MCF 10A (cell line): ENCODE measurements at places on chromosomes 7 and 10. TPM values are rescaled to one million over a fixed set of nuclear protein-coding genes. Genes with fewer than 3 reads are reported as not detected.

Gene KCNIP2
- total RNA-seq: 2.1 and 2.6 TPM in 2 replicates

Gene CACUL1
- total RNA-seq: 45.9 and 51.0 TPM in 2 replicates

DNA sequence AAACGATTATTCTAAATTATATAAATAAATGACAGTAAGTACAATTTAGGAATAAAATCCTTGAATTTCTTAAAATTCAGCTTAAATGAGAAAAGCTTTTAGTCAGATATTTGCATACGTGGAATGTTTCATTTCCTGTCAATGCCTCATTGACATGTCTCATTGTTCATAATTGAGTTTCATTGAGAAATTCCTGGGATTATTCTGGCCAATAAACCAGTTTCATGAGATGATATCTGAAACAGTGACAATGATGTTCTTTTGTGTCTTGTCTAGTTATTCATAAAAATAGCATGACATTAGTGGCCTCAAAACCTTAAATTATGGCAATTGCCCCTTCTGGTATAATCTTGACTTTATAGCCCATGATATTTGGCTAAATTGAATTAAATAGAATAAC is 95.8 kb downstream of the DKK1 start:
- H3K4me3 ChIP-seq: no peak overlapping the region
- no peaks in the 10 kb centered on the region for H3K36me3 ChIP-seq
- H3K27me3 ChIP-seq: no peaks in the 10 kb centered on the region
- DNase-seq: no peak

- H3K4me3 ChIP-seq: peak overlapping the region; percentile 28
- peak; percentile 92 for DNase-seq
- peaks cover 37% of the 10 kb centered on the region for H3K36me3 ChIP-seq
- peaks cover 83% of the 10 kb centered on the region for H3K4me1 ChIP-seq
- H3K27ac ChIP-seq: peak overlapping the region; percentile 87
These were observed 43.4 kb downstream of the HIPK2 start for GRCh38 chr7:139734395-139734794.

GRCh38 chr10:24783504-24783903 is 59.8 kb upstream of the ARHGAP21 start:
- no peak overlapping the region for H3K4me3 ChIP-seq
- no peak overlapping the region for H3K27ac ChIP-seq
- no peak for DNase-seq
- H3K4me1 ChIP-seq: peaks cover 8% of the 10 kb centered on the region
- H3K36me3 ChIP-seq: no peaks in the 10 kb centered on the region

DNA sequence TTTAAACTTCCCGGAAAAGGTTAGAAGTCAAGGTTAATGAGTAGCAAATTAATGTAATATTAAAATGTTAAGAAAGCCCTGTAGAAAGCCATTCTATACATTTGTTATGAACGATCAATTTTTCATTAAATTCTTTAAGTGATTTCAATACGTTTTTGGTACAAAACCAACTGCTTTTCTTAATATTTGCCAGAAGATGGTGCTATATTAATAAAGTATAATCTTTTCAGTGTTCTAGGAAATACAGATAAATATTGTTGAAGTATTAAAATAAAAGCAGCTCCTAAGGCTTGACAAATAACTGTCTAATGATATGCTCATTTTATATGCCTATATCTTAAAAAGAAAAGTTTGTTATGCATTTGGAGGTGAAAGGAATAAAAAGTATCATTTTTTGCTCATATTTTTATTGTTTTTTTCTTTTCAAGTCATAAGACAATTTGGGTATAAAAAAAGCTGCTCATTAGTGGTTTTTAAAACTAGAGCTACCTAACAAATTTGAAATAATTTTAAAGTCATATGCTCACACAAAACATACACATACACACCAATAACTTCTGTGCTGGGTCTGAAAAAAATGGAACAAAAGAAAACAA is 130.3 kb upstream of the POT1 start:
- no peak for DNase-seq
- H3K4me1 ChIP-seq: peaks cover 12% of the 10 kb centered on the region
- no peak overlapping the region for H3K27ac ChIP-seq
- H3K27me3 ChIP-seq: no peaks in the 10 kb centered on the region
- H3K36me3 ChIP-seq: peaks cover 7% of the 10 kb centered on the region
- H3K4me3 ChIP-seq: no peak overlapping the region

GRCh38 chr10:1256432-1256725 is 200.2 kb downstream of the WDR37 start:
- peaks cover 20% of the 10 kb centered on the region for H3K27me3 ChIP-seq
- no peaks in the 10 kb centered on the region for H3K36me3 ChIP-seq
- H3K4me3 ChIP-seq: no peak overlapping the region
- H3K27ac ChIP-seq: no peak overlapping the region
- H3K4me1 ChIP-seq: no peaks in the 10 kb centered on the region
- no peak for DNase-seq

GRCh38 chr10:86064219-86064618 is 302.4 kb downstream of the GRID1 start:
- DNase-seq: no peak
- H3K4me1 ChIP-seq: no peaks in the 10 kb centered on the region
- no peaks in the 10 kb centered on the region for H3K27me3 ChIP-seq
- H3K27ac ChIP-seq: no peak overlapping the region
- H3K36me3 ChIP-seq: no peaks in the 10 kb centered on the region
- no peak overlapping the region for H3K4me3 ChIP-seq

- peak overlapping the region; percentile 56 for H3K4me3 ChIP-seq
- no peaks in the 10 kb centered on the region for H3K27me3 ChIP-seq
- H3K4me1 ChIP-seq: peaks cover 30% of the 10 kb centered on the region
- peak; percentile 66 for DNase-seq
These were observed 99.2 kb downstream of the GRK5 start for GRCh38 chr10:119306514-119306951.

GRCh38 chr10:132850896-132851295 is 64.9 kb upstream of the NKX6-2 start:
- DNase-seq: no peak
- no peak overlapping the region for H3K4me3 ChIP-seq
- no peaks in the 10 kb centered on the region for H3K36me3 ChIP-seq
- peaks cover 48% of the 10 kb centered on the region for H3K27me3 ChIP-seq

DNA sequence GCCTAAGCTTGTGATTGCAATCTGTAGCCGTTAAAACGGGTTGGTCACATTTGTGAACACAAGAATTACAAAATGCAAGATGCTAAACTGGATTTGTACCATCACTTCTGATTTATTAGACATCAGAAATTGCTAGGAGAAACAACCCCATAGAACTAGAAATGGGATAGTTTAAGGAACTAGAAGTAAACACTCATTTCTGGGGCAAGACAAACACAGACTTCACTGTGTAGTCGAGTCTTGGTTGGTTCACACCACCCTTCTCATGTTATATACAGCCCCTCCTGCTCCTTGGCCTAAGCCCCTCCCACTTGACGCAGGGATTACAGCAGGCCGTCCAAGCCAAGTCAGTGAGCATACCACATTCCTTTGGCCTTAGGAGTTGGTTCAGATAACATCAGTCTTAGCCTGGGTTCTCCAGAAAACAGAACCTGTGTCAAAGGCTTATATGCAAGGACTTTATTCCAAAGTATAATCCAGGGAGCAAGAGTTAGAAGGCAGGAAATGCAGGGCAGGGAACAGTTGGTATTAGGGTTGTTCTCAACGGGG is 2.0 kb upstream of the NRAP start:
- peak; percentile 57 for DNase-seq
- H3K4me1 ChIP-seq: peaks cover 11% of the 10 kb centered on the region
- no peak overlapping the region for H3K27ac ChIP-seq
- H3K4me3 ChIP-seq: no peak overlapping the region

DNA sequence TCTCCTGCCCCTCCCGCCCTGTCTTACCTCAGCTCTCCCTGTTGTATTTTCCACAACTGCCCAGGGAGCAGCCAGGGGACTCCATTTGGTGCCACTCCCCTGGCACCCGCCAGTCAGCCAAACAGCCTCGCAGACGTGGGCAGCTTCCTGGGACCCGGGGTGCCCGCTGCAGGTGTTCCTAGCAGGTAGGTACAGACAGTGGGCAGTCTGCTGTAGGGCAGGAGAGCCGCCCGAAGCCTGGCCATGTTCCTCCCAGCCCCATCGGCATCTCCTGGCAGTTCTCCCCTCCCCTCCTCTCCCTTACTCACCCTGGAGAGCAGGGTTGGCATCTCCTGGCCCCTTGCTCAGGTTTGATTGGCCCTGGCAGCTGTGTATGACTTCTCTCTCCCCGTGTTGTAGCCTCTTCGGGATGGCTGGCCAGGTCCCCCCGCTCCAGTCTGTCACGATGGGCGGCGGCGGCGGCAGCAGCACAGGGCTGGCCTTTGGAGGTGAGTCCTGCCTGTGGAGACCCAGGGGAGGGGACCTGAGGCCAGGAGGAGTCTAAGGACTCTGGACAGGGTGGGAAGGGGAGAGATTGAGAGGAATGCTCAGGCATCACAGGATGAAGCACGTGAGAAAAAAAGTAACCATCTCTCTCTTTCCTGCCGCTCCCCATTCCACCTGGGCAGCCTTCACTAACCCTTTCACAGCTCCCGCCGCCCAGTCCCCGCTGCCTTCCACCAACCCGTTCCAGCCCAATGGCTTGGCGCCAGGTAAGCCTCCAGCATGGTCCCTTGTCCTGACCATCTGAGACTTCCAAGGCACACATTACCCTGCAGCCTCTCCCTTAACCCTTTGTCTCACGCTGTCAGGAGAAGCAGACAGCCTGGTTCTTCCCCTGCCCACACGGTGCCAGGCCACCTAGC is 11.3 kb downstream of the SAP25 start:
- no peaks in the 10 kb centered on the region for H3K27me3 ChIP-seq
- no peak for DNase-seq
- H3K27ac ChIP-seq: no peak overlapping the region
- H3K4me1 ChIP-seq: no peaks in the 10 kb centered on the region
- no peak overlapping the region for H3K4me3 ChIP-seq

DNA sequence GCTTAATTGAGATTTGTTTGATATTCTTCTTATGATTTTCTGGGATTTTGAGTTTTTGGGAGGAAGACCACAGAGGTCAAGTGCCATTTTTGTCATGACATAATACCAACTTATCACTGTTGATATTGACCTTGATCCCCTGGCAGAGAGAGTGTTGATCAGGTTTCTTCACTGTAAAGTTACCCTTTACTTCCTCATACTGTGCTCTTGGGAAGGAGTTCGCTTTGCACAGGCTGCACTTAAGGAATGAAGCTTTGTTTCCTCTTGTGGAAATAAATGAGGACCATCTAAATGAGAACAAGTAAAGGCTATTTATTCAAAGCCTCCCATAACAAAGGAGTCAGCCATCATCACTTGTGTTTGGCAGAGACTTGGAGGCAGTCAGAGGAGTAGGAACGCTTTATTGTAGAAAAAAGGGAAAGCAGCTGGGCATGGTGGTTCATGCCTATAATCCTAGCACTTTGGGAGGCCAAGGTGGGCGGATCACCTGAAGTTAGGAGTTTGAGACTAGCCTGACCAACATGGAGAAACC is 16.1 kb downstream of the ST7 start:
- no peak overlapping the region for H3K27ac ChIP-seq
- H3K4me1 ChIP-seq: peaks cover 5% of the 10 kb centered on the region
- H3K36me3 ChIP-seq: no peaks in the 10 kb centered on the region
- DNase-seq: no peak
- no peaks in the 10 kb centered on the region for H3K27me3 ChIP-seq

DNA sequence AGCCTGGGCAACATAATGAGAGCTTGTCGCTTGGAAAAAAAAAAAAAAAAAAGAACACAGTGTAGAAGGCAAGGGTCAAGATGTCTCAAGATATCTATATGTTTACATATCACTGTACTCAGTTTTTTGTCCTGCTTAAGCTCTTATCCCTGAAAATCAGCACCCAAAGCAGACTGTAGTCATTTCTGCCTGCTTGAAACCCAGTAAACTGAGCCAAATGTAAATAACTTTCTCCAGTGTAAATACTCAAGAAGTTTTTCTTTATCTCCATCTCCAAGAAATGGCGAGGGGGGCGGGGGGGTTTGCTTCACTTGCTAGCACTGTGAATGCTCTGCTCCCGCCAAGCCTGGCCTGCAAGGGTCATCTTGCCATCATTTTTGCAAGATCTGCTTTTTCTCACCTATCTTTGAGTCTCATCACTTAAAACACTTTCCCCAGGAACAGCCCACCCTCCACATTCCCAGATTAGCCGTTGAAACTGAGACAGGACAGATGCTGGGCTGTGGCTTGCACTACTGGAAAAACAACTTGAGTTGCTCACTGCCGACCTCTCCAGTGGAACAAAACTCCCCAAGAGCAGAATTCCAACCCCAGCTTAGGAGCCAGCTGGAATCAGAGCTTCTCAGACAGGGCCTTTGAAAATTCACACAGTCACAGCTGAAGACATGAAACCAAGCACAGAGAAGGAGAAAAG is 54.6 kb downstream of the AFAP1L2 start:
- no peak overlapping the region for H3K4me3 ChIP-seq
- H3K4me1 ChIP-seq: no peaks in the 10 kb centered on the region
- peaks cover under 1% of the 10 kb centered on the region for H3K36me3 ChIP-seq
- no peak overlapping the region for H3K27ac ChIP-seq
- DNase-seq: no peak

DNA sequence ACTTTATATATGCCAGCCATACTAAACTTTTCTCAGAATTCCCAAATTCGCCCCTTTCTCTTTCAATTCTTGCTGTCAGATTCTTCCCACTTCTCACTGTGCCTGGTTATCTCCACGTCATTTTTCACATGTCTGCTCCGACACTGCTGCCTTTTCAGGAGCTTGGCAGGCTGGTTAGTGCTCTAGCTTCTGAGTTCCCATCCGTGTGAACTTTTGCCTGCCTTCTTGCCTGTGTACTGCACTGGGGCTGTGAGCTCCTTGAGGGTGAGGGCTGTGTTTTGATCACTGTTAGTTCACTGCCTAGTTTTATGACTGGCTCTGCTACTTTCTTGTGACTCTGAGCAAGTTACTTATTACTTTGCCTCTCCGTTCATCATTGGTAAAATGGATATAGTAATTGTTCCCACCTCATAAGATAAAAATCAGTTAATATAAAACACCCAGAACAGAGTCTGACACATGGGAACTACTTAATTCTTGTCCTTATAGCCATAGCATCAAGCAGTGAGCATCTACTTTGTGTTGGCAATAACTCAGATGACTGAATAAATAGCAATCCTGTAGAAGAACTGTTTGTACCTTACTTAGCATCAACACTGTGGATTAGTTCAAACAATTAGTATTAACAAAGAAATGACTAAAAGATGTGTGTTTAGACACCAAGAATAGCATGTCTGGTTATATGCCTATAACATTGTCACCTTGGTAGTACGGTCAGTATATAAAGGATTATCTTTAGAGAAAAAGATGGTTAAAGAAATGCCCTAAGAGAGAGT is 5.5 kb downstream of the GSTO1 start:
- H3K27me3 ChIP-seq: no peaks in the 10 kb centered on the region
- H3K4me3 ChIP-seq: no peak overlapping the region
- no peak for DNase-seq

GRCh38 chr7:42138691-42139090 is 98.3 kb downstream of the GLI3 start:
- no peak for DNase-seq
- H3K4me3 ChIP-seq: no peak overlapping the region
- H3K27ac ChIP-seq: no peak overlapping the region
- H3K36me3 ChIP-seq: peaks cover 40% of the 10 kb centered on the region

DNA sequence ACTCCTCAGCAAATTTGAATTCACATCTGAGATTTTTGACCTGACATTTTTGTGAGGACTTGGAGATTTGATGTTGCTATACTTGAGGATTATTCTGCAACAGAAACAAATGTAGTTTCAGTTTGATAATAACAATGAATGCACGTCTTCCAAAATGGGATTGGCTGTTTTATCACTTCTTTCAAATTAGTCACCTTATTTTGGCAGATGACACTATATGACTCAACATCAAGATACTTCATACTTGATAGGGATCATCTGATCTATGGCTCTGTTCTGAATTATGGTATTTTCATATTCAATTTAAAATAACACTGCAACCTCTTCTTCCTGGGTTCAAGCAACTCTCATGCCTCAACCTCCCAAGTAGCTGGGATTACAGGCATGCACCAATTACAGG is 24.2 kb downstream of the ARL5B start:
- peak overlapping the region; percentile 71 for H3K4me3 ChIP-seq
- peak overlapping the region; percentile 90 for H3K27ac ChIP-seq
- no peaks in the 10 kb centered on the region for H3K27me3 ChIP-seq
- H3K4me1 ChIP-seq: peaks cover 34% of the 10 kb centered on the region
- peaks cover 7% of the 10 kb centered on the region for H3K36me3 ChIP-seq
- peak; percentile 58 for DNase-seq
